ENCODE measurements at places on chromosomes 3 and 15.

DNA sequence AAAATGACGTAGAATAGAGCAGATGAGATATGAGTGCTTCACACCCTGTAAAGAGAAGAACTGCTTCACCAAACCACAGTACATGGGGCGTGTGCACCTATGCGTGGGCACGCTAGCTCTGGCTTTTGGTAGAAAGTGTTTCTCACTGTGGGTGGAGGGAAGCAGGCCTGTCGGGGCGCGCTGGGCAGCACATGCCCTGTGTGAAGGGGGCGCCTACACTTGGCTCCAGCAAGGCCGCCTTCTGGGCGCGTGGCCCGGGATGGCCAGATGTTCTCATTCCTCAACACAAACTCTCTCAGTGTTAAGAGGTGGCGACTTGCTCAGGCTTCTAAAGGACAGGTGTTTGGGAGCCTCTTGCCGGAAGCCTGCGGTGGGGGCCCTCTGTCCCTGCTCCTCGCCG, 90.0 kb downstream of the FBLN2 start:
- DNase-seq, result no peak

- no peak for DNase-seq
Measured at GRCh38 chr3:25818335-25818734, 28.4 kb downstream of the OXSM start.

DNA sequence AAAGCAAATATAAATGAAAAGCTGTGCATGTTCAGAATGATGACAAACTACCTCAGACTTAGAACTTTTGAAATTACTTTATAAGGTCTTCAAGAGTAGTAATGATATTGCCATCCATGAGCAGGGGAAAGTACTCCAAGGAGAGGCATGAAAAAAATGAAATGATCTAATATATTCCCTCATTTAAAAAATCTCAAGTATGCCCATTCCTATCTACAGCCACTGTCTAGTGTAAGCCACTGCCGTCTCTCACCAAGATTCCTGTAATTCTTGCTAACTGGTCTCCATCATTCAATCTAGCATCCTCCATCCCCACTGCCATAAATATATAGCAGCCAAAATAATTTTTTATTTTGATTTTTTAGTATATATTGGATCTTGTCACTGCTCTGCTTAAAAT, 258.8 kb downstream of the PLOD2 start:
- no peak for DNase-seq

DNA sequence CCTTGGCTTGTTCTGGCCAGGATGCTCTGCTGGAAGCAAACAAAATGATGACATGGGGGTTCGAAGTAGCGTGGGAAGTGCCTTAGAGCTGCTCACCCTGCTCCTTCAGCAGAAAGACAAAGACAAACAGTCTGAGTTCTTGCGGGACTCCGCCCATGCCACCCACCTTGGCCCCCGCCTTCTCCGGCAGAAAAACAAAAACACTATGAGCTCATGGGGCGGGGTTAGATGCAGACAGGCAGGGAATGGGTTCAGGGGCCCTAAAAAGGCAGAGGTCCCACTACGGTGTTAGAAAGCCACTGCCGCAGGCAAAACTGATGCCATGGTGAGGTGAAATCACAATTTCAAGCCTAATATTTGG, 9.7 kb upstream of the NCKIPSD start:
- no peak for DNase-seq

- DNase-seq, result no peak
Measured at GRCh38 chr3:9914011-9914410, 2.9 kb upstream of the IL17RC start.

DNA sequence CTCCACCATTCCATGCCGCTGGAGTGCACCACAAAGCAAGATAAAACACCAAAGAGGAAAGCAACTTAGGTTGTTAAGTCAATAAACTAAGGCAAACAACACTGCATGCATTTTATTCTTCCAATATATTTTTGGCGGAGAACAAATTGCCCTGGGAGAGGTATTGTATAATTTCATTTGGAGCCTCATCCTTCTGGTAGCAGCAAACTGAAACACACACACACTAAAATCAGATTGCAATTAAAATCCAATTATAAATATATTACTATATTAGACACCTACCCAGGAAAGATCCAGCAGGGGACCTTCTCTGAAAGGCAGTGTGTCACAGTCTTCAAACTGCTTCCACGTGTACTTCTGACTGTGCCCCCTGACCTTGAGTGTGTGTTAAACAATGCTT, 102.3 kb downstream of the RORA start:
- DNase-seq, result no peak

DNA sequence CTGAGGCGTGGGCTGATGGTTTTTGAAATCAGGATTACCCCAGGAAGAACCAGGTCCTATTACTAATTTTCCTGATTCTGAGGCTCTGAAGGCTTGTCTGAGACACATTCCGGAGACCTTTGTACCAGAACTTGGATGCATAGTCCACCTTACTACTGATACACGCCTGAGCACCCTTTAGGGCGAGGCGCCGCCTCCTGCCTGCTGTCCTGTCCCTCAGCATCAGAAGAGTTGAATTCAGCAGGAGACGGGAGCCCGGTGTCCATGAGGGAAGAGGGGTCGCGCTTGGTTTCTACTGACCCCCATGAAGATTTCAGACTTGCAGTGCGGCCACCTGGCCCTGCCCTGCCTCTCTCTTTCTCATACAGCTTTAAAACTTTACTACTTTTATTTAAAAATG, 49.9 kb downstream of the KLF13 start:
- no peak for DNase-seq

- DNase-seq, result no peak
Measured at GRCh38 chr3:188229726-188230125, 75.8 kb downstream of the LPP start.

DNA sequence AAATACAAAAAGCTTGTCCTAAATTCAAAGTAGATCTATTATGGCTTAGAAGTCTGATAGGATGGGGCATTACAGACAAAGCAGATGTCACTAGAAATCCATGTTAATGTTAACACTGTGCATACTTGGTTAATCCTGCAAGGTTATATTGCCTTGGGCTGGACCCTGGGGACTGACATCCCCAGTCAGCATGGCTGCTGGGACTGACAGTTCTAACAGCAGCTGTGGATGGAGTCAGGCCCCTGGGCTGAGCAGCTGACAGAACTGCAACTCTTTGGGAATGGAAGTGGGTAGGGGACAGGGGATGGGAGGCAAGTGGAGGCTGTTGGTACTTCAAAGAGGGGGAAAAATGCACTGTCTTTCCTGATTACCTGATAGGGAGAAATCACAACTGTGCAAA, 7.5 kb downstream of the P2RY1 start:
- no peak for DNase-seq

GRCh38 chr3:61924090-61924735, 362.8 kb downstream of the PTPRG start:
- DNase-seq, result no peak

Data from activated T-cell treated with anti-CD3 and anti-CD28 coated beads for 1 hour (primary cell).